ENCODE measurements at places on chromosomes 16 and 17. TPM values are rescaled to one million over a fixed set of nuclear protein-coding genes. Genes with fewer than 3 reads are reported as not detected.

EFCAB5 gene
- 0.51 TPM for polyA plus RNA-seq

GFAP gene
- polyA plus RNA-seq, result 9.4 TPM

BCL7C gene
- polyA plus RNA-seq, result 3.7 TPM

CLDN7 gene
- not detected for polyA plus RNA-seq

GNPTG gene
- polyA plus RNA-seq, result 24.3 TPM

RNF43 gene
- polyA plus RNA-seq, result 4.0 TPM

PERCC1 gene
- polyA plus RNA-seq, result not detected

PRAC2 gene
- not detected for polyA plus RNA-seq

G6PC1 gene
- polyA plus RNA-seq, result not detected

ATP1B2 gene
- polyA plus RNA-seq, result 70.0 TPM

ARSG gene
- polyA plus RNA-seq, result 3.9 TPM

HOXB1 gene
- polyA plus RNA-seq, result not detected

KRT9 gene
- polyA plus RNA-seq, result not detected

WDR45B gene
- polyA plus RNA-seq, result 12.0 TPM

IGFALS gene
- polyA plus RNA-seq, result not detected

SPATA22 gene
- not detected for polyA plus RNA-seq

EXOSC6 gene
- polyA plus RNA-seq, result 13.9 TPM

NHERF2 gene
- 1.3 TPM for polyA plus RNA-seq

CARD14 gene
- polyA plus RNA-seq, result not detected

SECTM1 gene
- polyA plus RNA-seq, result not detected

PMFBP1 gene
- 1.5 TPM for polyA plus RNA-seq

TMEM238L gene
- not detected for polyA plus RNA-seq

TBL3 gene
- 5.1 TPM for polyA plus RNA-seq

SYT17 gene
- 8.5 TPM for polyA plus RNA-seq
